ENCODE measurements at places on chromosomes 5 and 9. TPM values are rescaled to one million over a fixed set of nuclear protein-coding genes. Genes with fewer than 3 reads are reported as not detected.

Gene BARHL1
- total RNA-seq, result not detected

Gene PROP1
- not detected for total RNA-seq

Gene PDZD2
- 0.19 TPM for total RNA-seq

Gene CAPSL
- total RNA-seq, result not detected

Gene CTSV
- total RNA-seq, result 11.7 TPM

Gene LCN2
- 3.9 TPM for total RNA-seq

Gene GPRIN1
- total RNA-seq, result 10.3 TPM

Gene CDH9
- not detected for total RNA-seq

Gene IL13
- not detected for total RNA-seq

Gene PAIP1
- total RNA-seq, result 102 TPM

Gene ZNF658
- total RNA-seq, result 2.8 TPM

Gene MYOZ3
- total RNA-seq, result not detected

Gene PCDHGA1
- 0.30 TPM for total RNA-seq

Gene STING1
- 0.89 TPM for total RNA-seq

Gene STKLD1
- total RNA-seq, result 0.85 TPM

Gene ZNF454
- total RNA-seq, result not detected

Gene ST6GALNAC4
- 18.4 TPM for total RNA-seq

Gene PSMB7
- total RNA-seq, result 312 TPM

Gene PCDHB11
- total RNA-seq, result 0.20 TPM

Gene EPB41L4A
- total RNA-seq, result 1.7 TPM

Gene TAF11L14
- not detected for total RNA-seq

Gene TMEM174
- total RNA-seq, result not detected

Gene B4GALT7
- 29.9 TPM for total RNA-seq

Gene RCL1
- 42.7 TPM for total RNA-seq

Gene NTRK2
- total RNA-seq, result 0.04 TPM

Data from A549 treated with ZK216348 at 1 μM for 4 hours (cell line).